ENCODE measurements at places on chromosomes 7 and 10. TPM values are rescaled to one million over a fixed set of nuclear protein-coding genes. Genes with fewer than 3 reads are reported as not detected.

GRCh38 chr7:110544194-110544593, 546.7 kb upstream of the LRRN3 start:
- no peaks in the 10 kb centered on the region for H3K27me3 ChIP-seq
- no peak overlapping the region for H3K4me3 ChIP-seq
- no peak overlapping the region for H3K27ac ChIP-seq
- no peaks in the 10 kb centered on the region for H3K36me3 ChIP-seq
- H3K4me1 ChIP-seq: no peaks in the 10 kb centered on the region
- no peak for DNase-seq

DNA sequence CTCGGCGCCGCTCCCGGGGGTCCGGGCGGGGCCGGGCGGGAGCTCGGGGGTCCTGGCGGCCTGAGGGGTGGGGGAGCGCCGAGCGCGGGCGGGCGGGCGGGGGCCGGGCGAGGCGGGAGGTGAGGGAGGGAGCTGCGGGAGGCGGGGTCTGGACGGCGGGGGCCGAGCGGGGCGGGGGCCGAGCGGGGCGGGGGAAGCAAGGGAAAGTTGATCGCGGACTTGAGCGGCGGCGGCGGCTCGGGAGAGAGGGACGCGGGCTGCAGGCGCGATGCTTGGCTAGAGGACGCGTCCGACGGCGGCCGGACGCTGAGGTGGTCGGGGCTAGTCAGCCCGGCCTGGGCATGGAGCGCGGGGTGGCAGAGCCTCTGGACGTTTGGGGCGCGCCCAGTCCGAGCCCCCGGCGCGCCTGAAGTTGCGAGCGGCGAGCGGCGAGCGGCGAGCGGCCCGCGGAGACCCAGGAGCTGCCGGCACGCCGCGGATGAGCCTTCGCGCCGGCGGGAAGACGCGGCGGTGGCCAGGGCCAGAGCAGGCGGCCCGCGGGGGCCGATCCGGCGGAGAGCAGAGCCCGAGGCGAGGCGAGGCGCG, at the start of gene CDH23:
TSS of gene CDH23 (plus strand) at position 210 of the 585 bp plus-strand sequence. CDS start 42,912 bp downstream, outside the sequence.
- peak within 1 kb of the TSS; percentile 75 for H3K4me3 ChIP-seq
- H3K36me3 ChIP-seq: no peaks in the 10 kb centered on the region
- DNase-seq: no peak
- H3K27me3 ChIP-seq: no peaks in the 10 kb centered on the region

DNA sequence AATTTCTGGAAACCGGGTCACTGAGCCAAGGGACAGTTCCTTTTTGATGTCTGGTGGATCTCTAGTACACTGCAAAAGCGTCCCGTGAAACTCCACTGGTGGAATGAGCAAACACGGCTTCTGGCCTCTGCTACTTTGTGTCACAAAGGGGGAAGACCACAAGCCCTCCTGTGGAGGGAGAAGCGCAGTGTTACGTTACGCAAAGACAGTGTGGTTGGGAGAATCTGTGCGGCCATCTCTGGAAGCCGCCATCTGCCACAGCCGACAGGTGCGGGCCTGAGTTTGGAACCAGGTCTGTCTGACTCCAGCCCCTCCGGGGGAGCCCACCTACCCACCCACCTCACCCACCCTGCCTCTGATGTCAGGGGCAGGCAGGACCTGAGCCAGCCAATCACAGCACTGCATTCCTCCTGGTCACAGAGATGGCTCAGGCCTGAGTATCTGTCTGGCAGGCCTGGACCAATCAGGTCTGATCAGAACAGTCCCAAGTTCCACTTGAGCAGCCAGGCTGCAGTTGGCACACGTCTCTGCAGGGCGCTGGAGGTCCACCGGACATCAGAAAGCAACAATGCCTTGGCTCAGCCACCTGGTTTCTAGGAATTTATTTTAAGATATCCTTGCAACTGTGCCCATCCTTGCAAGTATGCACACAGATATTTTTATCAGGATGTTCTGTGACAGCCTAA, 3.0 kb upstream of the CYP2W1 start:
- no peaks in the 10 kb centered on the region for H3K27me3 ChIP-seq
- peaks cover 3% of the 10 kb centered on the region for H3K4me1 ChIP-seq
- H3K36me3 ChIP-seq: no peaks in the 10 kb centered on the region
- no peak overlapping the region for H3K4me3 ChIP-seq
- no peak overlapping the region for H3K27ac ChIP-seq

DNA sequence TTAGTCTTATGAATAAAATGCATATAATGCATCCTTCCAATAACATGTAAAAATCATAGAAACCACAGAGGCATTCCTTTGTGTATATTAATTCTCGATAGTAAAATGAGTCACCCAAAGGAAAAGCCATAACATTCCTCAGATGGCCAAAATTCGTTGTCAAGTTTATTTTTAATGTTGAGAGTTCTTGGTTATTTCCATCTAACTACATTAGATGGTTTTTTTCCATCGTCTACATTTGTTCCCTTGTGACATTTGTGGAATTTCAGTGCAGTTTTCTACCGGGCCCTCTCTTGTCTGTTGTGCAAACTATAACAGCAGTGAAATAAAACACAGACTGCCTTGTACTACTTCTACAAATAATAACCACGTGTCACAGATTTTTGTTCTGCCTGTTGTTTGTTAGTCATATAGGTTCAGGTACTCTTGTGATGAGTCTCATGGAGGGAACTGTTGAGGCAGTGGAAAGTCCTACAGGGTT, 54.7 kb upstream of the CCAR1 start:
- no peak for DNase-seq
- H3K36me3 ChIP-seq: no peaks in the 10 kb centered on the region
- no peak overlapping the region for H3K4me3 ChIP-seq
- no peaks in the 10 kb centered on the region for H3K4me1 ChIP-seq
- H3K27me3 ChIP-seq: no peaks in the 10 kb centered on the region
- H3K27ac ChIP-seq: no peak overlapping the region

DNA sequence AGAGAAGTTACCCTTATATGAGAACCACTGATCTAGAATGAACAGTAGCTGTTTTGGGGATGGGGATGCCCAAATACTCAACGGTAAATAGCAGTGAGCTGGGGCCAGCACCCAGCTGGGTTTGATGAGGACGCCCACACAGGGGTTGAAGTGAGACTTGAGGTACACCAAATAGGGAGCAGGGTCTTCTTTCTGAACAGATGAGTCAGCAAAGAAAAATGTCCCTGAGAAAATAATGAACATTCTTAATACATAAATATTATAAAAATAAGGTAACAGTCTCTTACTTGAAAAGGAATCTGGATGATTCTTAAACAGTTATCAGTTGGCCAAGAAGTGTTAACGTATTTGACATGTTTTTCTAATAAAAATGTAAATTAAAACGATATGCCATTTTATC, 2.0 kb downstream of the PRSS37 start:
- H3K4me3 ChIP-seq: no peak overlapping the region
- H3K36me3 ChIP-seq: no peaks in the 10 kb centered on the region
- no peaks in the 10 kb centered on the region for H3K27me3 ChIP-seq
- no peaks in the 10 kb centered on the region for H3K4me1 ChIP-seq
- no peak for DNase-seq
- no peak overlapping the region for H3K27ac ChIP-seq

DNA sequence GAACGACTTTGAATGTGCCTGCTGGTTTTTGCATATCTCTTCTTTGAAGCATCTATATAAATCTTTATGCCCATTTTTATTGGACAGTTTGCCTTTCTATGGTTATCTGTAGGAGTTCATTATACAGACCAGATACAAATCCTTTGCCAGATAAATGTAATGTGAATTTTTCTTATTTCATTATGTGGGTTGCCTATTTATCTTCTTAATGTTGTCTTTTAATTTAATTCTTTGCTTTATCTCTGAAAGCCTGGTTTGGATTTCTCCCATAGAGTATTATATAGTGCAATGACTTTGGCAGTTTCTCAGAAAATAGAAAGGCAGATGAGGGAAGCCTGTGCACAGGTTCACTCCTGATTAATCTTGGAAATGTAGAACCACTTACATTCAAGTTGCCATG, 1025.1 kb downstream of the GRM8 start:
- no peak overlapping the region for H3K27ac ChIP-seq
- H3K4me1 ChIP-seq: no peaks in the 10 kb centered on the region
- H3K27me3 ChIP-seq: no peaks in the 10 kb centered on the region
- no peaks in the 10 kb centered on the region for H3K36me3 ChIP-seq
- no peak for DNase-seq
- no peak overlapping the region for H3K4me3 ChIP-seq

DNA sequence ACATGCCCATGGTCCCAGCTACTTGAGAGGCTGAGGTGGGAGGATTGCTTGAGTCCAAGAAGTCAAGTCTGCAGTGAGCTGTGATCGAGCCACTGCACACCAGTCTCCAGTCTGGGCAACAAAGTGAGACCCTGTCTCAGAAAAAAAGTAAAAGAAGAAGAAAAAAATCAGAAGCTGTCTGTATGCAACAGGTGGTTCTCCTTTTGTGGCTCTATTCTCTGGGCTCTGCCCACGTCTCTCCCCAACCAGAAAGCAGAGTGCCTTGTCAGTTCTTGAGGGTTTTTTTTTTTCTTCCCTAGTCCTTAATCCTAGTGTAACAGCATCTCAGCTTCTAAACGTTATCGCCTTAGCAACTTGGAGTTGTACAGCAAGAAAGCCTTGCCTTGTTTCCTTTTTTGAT, 89.5 kb downstream of the PRKCQ start:
- no peaks in the 10 kb centered on the region for H3K36me3 ChIP-seq
- no peak for DNase-seq
- H3K27ac ChIP-seq: no peak overlapping the region
- H3K4me3 ChIP-seq: no peak overlapping the region
- no peaks in the 10 kb centered on the region for H3K4me1 ChIP-seq
- no peaks in the 10 kb centered on the region for H3K27me3 ChIP-seq

- no peak overlapping the region for H3K4me3 ChIP-seq
- H3K27ac ChIP-seq: no peak overlapping the region
- no peaks in the 10 kb centered on the region for H3K4me1 ChIP-seq
- no peaks in the 10 kb centered on the region for H3K36me3 ChIP-seq
Observed at GRCh38 chr7:103577059-103577458, 131.1 kb upstream of the SLC26A5 start.

The ZNF107 gene
- total RNA-seq: 6.9 TPM

The SPOCK2 gene
- total RNA-seq: 13.8 TPM

DNA sequence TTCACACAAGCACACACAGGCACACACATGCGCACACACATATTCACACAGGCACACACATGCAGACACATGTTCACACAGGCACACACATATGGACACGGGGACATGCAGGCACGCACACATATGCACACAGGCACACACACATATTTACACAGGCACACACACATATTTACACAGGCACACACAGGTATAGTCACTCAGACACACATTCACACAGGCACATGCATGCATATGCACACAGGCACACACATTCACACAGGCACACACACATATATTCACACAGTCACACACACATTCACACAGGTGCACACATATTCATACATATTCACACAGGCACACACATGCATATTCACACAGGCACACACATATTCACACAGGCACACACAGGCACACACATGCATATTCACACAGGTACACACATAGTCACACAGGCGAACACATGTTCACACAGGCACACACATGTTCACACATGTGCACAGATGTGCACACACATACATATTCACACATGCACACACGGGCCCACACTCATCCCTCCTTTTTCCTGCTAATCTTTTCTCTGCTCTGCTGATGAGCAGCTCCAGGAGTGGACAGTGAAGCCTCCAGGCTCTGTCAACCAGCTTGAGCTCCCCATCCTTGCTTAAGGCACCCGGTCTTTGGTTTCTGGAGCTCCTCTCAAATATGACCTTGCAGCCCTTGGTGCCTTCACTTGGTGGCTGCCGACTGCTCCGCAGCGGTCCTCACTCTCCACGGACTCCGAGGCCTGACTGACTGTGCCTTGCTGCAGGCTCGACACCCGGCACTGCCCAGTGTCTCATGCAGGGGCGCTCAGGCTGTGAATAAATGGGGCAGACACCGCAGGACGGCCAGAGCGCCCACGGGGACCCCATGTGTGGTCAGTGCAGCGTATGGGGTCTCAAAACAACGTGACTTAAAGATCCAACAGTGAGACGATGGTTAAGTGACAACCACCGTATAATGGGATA, 581.2 kb upstream of the MGMT start:
- no peaks in the 10 kb centered on the region for H3K4me1 ChIP-seq
- no peak for DNase-seq
- no peaks in the 10 kb centered on the region for H3K27me3 ChIP-seq
- no peaks in the 10 kb centered on the region for H3K36me3 ChIP-seq
- no peak overlapping the region for H3K4me3 ChIP-seq
- no peak overlapping the region for H3K27ac ChIP-seq

GRCh38 chr10:10094691-10095090, 923.0 kb upstream of the CELF2 start:
- no peaks in the 10 kb centered on the region for H3K36me3 ChIP-seq
- no peak overlapping the region for H3K4me3 ChIP-seq
- no peaks in the 10 kb centered on the region for H3K27me3 ChIP-seq

GRCh38 chr10:103617602-103618385, 124.3 kb downstream of the NEURL1 start:
- peaks cover 31% of the 10 kb centered on the region for H3K36me3 ChIP-seq
- peaks cover 52% of the 10 kb centered on the region for H3K4me1 ChIP-seq
- H3K27me3 ChIP-seq: no peaks in the 10 kb centered on the region
- H3K27ac ChIP-seq: peak overlapping the region; percentile 66

GRCh38 chr7:82778021-82778420, 334.4 kb upstream of the CACNA2D1 start:
- H3K27me3 ChIP-seq: no peaks in the 10 kb centered on the region
- no peaks in the 10 kb centered on the region for H3K36me3 ChIP-seq
- H3K4me3 ChIP-seq: no peak overlapping the region

- no peaks in the 10 kb centered on the region for H3K36me3 ChIP-seq
- H3K4me3 ChIP-seq: no peak overlapping the region
- no peak for DNase-seq
- no peak overlapping the region for H3K27ac ChIP-seq
Observed at GRCh38 chr10:3635211-3635671, 149.8 kb downstream of the KLF6 start.

DNA sequence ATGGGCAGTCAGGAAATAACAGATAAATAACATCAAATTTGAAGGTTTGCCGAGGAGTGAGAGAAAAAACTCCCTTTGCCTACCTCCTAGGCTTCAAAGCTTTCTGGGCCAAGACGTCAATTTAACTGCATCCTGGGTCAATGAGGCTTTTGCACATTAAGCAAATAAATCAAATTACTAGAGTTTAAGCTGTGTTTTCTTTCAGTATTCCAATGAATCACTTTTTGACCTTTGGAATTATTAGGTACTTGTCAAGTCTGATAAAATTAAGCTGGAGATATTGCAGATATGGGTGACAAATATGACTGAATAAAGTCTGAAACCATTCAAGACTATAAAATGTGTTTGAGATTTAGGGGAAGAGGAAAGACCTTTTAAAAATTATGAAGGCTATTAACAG, 22.2 kb downstream of the GLUD1 start:
- no peaks in the 10 kb centered on the region for H3K27me3 ChIP-seq
- no peaks in the 10 kb centered on the region for H3K4me1 ChIP-seq
- H3K27ac ChIP-seq: no peak overlapping the region
- peaks cover 21% of the 10 kb centered on the region for H3K36me3 ChIP-seq

DNA sequence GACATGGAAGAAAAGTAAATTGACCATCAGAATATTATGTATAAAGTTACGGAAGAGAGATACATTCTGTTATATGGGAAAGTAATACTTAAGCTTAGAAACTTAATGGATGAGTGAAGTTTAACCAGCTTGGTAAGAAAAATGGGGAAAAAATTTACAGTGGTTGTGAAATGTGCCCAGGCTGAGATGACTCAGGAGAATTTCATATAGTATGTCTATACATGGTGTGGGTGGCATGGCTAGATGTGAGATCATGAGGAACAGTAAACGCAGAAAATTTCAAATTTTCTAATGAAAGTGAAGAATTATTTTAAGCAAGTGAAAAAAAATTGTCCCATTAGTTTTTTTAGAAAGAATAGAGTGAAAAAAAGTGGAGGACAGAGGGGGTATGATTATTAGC, 552.5 kb upstream of the SORCS1 start:
- no peak overlapping the region for H3K4me3 ChIP-seq
- no peaks in the 10 kb centered on the region for H3K27me3 ChIP-seq
- no peak for DNase-seq
- H3K36me3 ChIP-seq: no peaks in the 10 kb centered on the region

Data from thoracic aorta (tissue), 2 donors.